NCI-H146 (cell line): ENCODE measurements at places on chromosomes 3 and 15.
A peak's percentile ranks its signal among the peaks of the same experiment; 100 is the strongest.

- no peak for DNase-seq
These were observed 482.6 kb downstream of the PLOD2 start for GRCh38 chr3:145678401-145678800.

- peak; percentile 99 for DNase-seq
These were observed at the start of gene POLQ for GRCh38 chr3:121545574-121546455. Gene POLQ (minus strand): TSS chr3:121545988. CDS start chr3:121545877, 111 bp downstream.

GRCh38 chr15:31344823-31345605, 18.4 kb downstream of the KLF13 start:
- no peak for DNase-seq

- peak; percentile 61 for DNase-seq
These were observed 74.5 kb downstream of the BFSP2 start for GRCh38 chr3:133474251-133474801.

DNA sequence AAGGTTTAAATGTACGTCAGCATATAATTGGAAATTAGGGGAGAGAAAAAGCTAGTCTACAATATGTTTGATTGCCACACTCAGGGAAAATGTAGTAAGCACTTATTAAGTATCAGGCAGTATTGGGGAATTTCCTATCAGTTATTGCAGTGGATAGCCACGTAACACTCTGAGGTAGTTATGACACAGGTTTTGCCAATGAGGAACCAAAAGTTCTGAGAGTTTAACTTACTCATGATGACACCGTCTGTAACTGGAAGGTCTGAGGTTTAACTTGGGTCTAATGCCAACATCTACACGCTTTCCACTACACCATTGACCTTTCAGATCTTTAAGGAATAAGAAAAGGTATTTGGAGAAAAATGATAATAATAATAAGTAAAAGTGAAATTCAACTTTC, 89.5 kb downstream of the ZMAT3 start:
- no peak for DNase-seq

- no peak for DNase-seq
These were observed 82.0 kb downstream of the MYLK start for GRCh38 chr3:123802007-123802625.

DNA sequence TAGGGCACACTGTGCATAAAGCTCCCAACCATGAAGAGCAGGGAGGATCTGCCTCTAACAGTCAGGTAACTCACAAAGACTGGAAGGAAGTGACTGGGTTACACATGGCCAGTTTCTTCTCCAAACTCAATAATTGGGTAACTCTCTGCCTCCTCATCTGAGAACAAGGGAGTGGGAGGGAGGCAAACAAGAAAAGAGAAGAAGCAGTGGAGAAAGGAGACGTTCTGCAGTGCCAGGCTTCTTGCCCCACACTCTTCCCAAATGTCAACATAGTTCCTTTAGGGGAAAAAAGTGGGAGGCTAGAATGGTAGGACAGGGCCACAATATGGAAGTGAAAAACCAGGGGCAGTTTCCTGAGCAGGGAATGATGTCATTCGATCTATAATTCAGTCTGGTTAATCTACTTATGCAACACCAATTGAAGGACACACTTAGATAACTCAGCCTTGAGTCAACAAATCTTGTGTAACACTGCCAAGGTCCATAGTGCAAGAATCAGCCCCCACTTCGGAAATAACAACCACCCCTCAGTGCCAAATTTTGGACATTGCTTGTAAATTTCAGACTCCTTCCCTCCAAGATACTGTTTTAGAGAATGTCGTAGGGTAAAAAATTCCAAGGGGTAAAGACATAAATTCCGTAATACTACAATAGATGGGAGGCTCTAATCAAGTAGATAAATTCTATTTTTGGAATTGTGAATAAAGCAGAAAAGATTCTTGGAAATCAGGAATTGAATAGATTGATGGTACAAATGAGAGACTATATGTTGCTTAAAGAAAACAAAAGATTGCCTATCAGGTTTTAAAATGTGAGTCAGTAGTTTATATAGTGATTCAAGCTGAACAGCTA, 143.0 kb downstream of the LPP start:
- no peak for DNase-seq

- no peak for DNase-seq
These were observed 578.7 kb downstream of the SQOR start for GRCh38 chr15:46213551-46213950.

GRCh38 chr3:143654906-143655305, 193.4 kb downstream of the SLC9A9 start:
- no peak for DNase-seq

DNA sequence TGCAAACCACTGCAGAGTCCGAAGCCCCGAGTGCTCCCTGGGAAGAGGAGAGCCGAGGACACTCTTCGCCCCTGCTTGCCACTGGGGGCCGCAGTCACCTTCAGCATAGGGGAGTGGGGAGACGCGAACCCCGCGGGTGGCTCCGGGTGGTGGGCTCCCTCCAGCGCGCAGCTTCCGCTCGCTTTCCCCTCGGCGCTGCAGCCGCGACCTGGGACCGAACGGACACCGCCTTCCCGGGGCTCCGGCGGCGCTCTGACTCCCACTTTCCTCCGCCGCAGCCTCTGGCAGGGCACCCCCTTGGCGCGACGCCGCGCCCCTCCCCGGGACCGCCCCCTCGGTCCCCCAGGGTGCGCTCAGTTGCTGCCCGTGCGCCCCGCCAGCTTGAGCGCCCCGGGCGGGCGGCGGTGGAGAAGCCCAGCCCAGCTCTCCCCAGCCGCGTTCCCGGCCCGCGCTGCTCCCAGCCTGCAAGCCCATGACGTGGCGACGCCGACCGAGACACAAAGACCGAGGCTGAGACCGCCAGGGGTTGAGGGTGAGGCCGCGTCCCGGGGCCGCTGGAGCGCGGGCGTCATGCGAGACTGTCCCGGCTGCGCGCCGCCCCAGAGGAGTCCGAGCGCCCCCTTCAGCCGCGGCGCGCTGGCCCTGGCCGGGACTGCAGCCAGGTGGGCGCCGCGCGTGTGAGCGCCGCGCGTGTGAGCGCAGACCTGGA, at the start of gene MINAR1:
TSS of gene MINAR1 (plus strand) at position 701 of the 709 bp plus-strand sequence. CDS start 23,812 bp downstream, outside the sequence.
- peak; percentile 67 for DNase-seq

DNA sequence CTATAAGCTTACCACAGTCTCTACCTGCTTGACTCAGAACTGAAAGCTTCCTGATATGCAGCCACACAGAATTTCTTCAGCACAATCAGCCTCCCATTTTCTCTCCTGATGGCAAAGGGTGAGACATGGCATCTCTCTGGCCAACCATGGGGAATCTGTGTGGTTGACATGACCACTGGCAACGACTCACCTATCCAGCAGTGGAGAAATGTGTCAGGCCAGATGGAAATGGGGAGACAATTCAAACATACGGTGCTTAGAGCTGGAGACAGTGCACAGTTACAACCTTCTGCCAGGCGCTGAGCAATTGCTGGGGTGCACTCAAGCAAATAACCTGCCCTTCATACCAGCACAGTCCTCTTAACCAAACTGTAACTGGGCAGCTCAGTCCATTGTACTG, 3.6 kb downstream of the ZNF385D start:
- DNase-seq, result no peak

- DNase-seq, result no peak
These were observed 141.5 kb downstream of the SSR3 start for GRCh38 chr3:156413293-156413892.

DNA sequence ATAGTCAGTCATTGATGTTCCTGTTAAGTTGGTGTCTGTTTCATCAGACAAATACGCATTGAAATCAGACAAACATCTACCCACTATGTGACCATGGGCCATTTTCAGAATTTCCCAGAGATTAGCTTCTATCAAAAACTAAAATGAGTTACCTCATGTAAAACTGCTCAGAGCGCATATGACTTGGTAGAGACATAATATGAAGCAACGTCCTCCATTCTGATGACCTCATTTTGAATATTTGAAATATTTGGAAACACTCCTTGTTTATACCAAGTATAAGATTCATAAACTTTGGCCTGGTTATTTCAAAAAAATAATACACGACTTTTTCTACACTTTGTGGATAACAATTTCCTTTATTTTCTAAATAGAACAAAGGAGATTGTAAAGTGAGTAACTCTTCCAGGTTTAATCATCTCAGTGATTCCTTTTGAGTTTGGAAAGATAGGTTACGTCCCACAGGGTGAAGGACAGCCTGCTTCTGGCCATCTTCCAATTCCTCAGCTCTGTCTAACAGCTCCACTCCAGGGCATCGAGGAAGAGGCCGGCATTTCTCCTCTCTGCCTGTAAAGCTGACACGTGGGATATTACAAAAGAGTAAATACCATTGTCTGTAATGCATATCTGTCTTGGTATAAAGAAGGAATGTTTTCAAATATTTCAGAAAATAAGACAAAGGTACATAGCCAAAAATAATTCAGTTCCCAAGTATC, 122.6 kb downstream of the CADM2 start:
- no peak for DNase-seq

DNA sequence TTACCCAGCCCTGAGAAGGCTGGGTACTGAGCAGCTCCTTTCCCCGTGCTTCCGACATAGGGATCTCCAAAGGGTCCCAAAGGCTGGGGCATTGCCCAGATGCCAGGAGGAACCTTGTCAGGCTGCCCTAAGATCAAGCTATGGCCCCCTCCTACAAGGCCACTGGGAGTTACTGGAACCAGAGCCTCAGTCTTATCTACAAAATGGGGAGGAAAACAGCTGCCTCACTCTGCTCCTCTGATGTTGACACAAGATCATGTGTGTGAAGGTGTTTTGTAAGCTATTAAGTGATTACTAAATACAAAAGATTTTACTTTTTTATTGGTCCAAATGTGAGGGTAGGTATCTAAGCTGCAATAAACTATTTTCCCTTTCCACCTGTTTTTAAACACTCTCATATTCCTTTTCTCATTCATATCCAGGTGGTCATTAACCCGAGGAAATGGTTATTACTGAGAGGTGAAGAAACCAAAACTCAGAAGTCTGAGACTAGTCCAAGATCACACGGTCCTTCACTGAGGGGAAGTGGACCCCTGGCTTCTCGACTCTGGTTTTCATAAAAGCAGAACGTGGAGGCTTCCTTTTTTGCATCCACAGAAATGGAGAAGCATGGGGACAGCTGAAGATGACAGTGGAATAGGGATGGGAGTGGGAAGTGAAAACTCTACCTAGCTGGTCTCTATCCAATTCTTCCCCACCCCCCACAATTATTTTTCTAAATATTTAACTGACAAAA, 1.7 kb downstream of the ARPIN start:
- DNase-seq, result no peak

- no peak for DNase-seq
These were observed 8.5 kb upstream of the KLHL6 start for GRCh38 chr3:183564046-183564445.

DNA sequence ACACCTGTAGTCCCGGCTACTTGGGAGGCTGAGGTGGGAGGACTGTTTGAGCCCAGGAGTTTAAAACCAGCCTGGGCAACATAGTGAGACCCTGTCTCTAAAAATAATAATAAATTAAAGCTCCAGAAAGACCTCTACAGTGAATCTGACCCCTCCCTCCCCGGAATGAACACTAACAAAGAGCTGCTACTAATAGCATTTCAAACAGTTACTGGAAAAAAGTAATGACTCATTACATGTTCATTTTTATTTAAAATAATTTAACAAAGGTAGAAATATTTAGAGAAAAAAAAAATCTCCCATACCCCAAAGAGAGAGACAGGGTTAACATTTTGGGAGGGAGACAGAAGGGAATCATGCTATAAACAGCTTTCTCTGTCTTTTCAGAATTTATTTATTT, 2.2 kb upstream of the UBA3 start:
- DNase-seq, result no peak

DNA sequence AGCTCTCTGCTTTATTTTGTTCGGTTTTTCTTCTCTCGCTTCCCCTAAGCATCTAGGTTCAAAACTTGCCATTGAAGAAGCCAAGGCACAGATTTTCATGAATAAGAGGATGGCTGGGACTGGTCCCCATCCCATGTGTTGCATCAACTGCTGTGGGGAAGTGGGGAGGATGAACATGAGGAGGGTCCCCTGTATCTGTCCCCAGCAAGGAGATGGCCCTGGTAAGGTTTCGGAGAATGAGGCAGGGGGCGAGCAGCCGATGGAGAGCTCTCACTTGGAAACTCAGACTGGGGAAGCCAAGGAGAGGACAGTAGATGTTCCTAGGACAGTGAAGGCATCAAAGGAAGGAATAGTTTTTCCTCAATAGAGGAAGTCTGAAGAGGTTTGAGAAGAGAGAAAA, 142.0 kb upstream of the ATP2B2 start:
- DNase-seq, result no peak

DNA sequence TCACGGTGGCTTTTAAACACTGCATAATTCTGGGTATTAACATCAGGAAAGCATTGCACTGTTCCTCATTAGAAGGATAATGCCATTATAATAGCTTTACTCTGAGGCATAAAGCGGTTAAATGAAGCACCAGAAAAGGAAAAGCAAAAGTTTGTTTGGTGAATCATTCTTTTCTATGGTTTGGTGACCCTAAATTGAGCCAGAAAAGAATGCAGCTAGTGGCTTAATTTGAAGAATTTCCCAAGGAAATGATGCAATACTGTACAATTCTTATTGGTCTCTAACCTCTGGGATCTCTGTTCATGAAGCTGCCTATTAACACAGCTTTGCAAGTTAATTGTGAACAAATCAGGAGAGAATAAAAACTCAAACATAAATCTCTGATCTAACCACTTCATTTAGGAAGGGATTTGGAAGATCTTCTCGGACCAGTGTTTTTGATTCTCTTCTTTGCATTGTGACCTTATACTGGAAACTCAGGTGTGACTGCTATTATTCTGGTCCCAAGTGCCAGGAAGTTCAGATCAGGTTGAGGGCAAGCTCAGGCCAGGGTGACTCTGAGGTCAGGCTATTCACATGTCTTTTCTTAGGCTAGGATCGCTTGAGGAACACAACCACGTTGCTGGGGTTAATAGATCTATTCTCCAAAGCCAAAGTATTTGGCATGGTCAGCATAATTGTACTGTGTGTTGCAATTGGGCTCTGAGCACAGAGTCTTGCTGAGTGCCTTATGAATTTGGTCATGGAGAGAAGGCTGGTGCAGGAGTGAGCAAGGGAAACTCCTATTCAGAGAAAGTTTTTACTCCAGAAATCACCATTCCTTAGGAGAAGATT, 11.3 kb upstream of the DLG1 start:
- DNase-seq, result no peak

DNA sequence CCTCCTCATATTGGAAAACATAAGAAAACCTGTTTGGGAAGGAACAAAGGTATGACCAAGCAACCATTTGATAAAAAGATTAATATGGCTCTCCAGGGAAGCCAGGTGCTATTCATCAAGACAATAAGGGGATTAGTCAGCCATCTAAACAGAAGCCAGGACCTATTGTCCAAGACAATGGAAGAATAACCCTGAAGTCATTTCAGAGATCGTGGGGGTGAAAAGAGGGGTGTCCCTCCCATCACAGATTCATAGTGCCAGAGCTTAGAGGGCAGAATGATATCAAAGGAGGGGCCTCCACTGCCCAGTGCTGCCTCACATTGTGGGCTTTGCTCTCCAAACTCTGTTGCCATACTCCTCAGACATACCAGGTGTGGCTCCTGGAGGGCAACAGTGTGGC, 73.5 kb downstream of the DAPK2 start:
- peak; percentile 83 for DNase-seq
